ENCODE measurements at places on chromosomes 5 and 9.

- H3K4me3 ChIP-seq = no peak overlapping the region
- peak; percentile 50 for DNase-seq
- no peaks in the 10 kb centered on the region for H3K27me3 ChIP-seq
- H3K27ac ChIP-seq = no peak overlapping the region
- H3K4me1 ChIP-seq = no peaks in the 10 kb centered on the region
These were observed 3.1 kb downstream of the FAM163B start for GRCh38 chr9:133605856-133606707.

DNA sequence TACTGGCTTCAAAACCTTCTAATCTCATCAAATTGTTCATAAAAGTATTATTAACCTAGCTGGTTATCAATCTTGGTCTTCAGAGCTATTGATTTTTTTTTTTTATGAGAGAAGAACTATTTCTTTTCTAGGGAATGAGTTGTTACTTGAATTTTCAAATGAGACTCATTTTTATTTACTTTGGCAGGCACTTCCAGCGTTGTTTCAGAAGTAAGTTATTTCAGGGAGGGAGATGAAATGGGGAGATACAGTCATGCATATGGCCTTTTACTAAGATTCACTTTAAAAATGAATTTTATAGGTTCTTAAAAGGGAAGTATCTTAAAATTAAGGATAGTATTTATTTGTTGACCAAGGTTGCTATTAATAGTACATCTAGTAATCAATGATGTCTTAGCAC is 129.6 kb downstream of the IZUMO3 start:
- no peak overlapping the region for H3K4me3 ChIP-seq
- no peak for DNase-seq
- no peaks in the 10 kb centered on the region for H3K4me1 ChIP-seq

DNA sequence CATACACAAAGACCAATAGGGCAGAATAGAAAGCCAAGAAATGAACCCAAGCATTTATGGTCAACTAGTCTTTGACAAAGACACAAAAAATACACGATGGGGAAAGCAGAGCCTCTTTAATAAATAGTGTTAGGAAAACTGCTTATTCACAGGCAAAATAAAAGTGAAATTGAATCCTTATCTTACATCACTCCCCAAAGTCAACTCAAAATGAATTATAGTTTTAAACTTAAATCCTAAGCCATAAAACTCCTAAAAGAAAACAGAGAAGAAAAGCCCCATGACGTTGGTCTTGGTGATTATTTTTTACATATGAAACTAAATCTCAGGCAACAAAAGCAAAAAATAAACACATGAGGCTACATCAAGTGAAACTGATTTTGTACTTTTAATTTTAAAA is 46.8 kb downstream of the CHSY3 start:
- H3K4me3 ChIP-seq = no peak overlapping the region
- H3K36me3 ChIP-seq = no peaks in the 10 kb centered on the region
- H3K27me3 ChIP-seq = no peaks in the 10 kb centered on the region
- H3K4me1 ChIP-seq = no peaks in the 10 kb centered on the region
- H3K27ac ChIP-seq = no peak overlapping the region
- no peak for DNase-seq

DNA sequence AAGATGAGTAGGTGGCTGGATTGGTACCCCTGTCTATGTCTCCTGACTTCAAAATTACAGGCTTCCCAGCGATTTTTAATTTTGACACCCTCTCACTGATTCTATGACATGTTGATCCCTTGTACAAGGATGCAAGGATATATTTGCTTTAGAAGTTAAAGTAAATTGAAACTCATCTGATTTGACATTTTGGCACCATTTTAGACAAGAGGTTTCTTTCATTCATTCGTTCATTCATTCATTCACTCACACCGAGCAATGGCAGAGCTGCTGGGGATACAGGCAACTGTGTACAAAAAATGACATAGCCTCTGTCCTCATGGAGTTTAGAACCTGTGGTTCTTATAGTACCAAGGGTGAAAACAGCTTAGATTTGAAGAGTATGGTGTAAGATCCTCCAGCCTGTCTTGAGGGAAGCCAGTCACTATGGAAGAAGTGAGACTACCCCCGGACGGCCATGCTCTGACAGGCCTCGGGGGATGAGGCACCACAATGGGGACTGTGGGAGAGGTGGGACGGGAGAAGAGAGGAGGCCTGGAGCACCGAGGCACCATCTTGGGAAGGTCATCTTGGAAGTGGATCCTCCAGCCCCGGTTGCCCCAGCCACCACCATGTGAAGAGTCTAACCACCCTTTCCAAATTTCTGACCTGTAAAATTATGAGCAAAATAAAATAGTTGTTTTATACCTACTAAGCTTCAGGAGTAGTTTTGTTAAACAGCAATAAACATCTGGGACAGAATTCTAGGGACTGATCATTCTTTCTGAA is 16.2 kb downstream of the STC2 start:
- no peaks in the 10 kb centered on the region for H3K27me3 ChIP-seq
- no peak overlapping the region for H3K27ac ChIP-seq
- H3K36me3 ChIP-seq = no peaks in the 10 kb centered on the region
- DNase-seq = no peak
- H3K4me1 ChIP-seq = no peaks in the 10 kb centered on the region

DNA sequence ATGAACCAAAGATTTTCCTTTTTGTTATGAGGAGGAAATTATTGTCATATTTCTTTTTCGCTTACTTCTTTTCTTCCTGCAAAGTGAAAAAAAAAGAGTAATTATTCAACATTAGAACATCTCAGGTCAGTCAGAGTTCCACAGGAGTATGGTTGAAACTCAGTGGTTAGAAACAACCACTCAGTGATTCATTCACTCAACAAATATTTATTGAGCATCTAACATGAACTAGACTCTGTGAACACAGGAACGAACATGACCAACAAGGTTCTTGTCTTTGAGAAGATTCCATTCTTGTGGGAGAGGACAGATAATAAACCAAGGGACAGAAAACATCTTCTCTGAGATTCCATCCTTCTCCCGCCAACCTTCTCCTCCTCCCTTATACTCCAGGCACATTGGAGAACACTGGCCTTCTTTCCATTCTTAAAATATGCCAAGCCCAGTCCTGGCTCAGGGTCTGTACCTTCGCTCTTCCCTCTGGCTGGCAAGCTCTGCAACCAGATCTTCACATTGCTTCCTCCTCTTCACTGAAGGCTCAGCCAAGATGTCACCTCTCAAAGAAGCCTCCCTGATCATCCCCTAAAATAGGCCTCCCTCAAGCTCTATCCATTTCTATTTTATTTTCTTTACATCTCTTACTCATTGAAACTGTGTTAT is 6.8 kb upstream of the GRAMD2B start:
- no peaks in the 10 kb centered on the region for H3K36me3 ChIP-seq
- peak overlapping the region; percentile 94 for H3K27ac ChIP-seq
- peaks cover 6% of the 10 kb centered on the region for H3K4me1 ChIP-seq
- no peak for DNase-seq
- H3K27me3 ChIP-seq = no peaks in the 10 kb centered on the region

DNA sequence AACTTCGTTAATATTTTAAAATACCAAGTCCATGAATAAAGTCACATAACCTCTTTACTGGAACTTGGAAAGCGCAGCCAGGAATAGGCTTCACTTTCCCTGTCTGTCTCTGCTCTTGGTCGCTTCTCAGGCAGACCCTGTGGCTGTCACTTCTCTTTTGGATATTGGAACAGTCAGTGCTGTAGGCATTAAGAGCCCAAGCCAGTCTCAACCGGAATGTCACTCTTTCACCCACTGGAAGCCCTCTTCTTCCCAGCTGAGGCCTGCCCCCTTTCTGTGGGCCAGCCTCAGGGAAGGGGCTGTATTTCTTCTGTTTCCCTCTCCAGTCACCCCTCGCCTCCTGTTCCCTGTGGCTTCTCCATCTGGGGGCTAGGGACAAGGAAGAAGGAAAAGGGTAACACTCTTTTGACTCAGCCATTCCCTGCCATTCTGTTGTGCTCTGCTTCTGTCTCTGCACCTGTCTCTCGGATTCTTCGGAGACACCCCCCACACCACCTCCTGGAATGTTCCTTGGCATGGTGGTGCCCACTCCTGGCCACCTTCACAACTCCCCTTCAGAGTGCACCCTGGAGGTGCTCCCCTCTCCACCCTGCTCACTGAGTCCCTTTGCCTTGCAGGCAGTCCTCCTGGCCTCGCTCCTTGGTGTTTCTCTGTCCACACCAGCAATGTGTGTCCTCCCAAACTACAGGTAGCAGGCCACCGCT is 103.4 kb downstream of the TRIO start:
- no peaks in the 10 kb centered on the region for H3K36me3 ChIP-seq
- H3K4me3 ChIP-seq = no peak overlapping the region
- H3K27me3 ChIP-seq = no peaks in the 10 kb centered on the region
- peaks cover 3% of the 10 kb centered on the region for H3K4me1 ChIP-seq
- no peak overlapping the region for H3K27ac ChIP-seq

GRCh38 chr5:10445352-10445751 is 3.7 kb downstream of the ROPN1L start:
- H3K27me3 ChIP-seq = no peaks in the 10 kb centered on the region
- H3K27ac ChIP-seq = no peak overlapping the region
- no peak for DNase-seq
- H3K4me3 ChIP-seq = no peak overlapping the region
- H3K4me1 ChIP-seq = no peaks in the 10 kb centered on the region

DNA sequence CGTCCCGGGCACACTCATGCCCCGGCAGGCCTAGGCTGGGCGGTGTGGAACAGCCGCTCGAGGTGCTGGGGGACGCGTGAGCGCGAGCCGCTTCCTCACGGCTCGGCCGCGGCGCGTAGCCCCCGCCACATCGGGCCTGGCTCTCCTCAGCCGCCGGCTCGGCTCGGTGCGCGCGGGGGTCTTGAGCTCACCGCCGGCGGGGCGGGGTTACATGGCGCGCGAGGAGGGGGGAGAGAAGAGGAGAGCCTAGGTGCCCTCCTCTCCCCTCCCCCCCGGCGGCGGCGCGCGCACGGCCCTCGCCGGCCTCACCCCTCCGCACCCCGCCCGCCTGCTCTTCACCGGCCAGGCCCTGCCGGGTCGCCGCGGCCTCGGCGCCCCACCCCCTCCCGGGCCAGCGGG is 7.7 kb downstream of the RANBP6 start:
- H3K27me3 ChIP-seq = no peaks in the 10 kb centered on the region
- no peaks in the 10 kb centered on the region for H3K4me1 ChIP-seq
- H3K27ac ChIP-seq = peak overlapping the region; percentile 98
- H3K36me3 ChIP-seq = no peaks in the 10 kb centered on the region
- peak overlapping the region; percentile 90 for H3K4me3 ChIP-seq

Data from aorta (tissue), 5 donors.